Bone marrow (tissue), 2 donors: ENCODE measurements at places on chromosomes 12 and 14.
A peak's percentile ranks its signal among the peaks of the same experiment; 100 is the strongest.

DNA sequence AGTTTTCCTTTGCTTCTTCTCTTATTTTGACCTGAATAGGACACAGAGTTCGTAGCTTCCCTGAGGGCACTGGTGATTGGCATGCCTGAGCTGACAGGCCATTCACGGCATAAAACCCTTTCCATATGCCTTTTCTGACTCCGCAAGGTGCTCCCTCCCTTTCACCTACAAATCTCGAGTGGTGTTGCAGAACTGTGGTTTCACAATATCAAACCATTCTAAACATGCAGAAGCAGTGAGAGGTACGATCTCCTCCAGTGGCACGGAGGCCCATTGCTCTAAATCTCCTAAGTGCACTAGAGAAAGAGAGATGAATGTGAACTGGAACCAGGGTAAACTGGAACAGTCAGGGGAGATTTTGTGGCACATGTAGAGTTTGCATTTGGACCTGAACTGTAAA lies 23.9 kb downstream of the CLSTN3 start:
- DNase-seq, result no peak

DNA sequence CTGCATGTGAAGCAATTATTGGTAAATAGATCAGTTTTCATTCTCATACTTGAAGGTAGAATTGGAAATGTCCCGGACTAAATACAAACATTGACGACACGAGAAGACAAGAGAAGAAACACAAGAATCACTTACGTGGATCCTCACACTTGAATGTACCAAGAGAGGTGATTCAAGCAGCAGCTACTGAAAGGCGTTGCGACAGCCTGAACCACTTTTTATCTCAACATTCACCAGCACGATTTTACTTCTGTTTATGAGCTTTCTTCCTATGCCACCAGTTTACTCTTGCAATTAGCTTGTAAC lies 3.6 kb upstream of the FZD10 start:
- DNase-seq, result no peak

- no peak for DNase-seq
These were observed 2.7 kb upstream of the MYF5 start for GRCh38 chr12:80714055-80714454.

DNA sequence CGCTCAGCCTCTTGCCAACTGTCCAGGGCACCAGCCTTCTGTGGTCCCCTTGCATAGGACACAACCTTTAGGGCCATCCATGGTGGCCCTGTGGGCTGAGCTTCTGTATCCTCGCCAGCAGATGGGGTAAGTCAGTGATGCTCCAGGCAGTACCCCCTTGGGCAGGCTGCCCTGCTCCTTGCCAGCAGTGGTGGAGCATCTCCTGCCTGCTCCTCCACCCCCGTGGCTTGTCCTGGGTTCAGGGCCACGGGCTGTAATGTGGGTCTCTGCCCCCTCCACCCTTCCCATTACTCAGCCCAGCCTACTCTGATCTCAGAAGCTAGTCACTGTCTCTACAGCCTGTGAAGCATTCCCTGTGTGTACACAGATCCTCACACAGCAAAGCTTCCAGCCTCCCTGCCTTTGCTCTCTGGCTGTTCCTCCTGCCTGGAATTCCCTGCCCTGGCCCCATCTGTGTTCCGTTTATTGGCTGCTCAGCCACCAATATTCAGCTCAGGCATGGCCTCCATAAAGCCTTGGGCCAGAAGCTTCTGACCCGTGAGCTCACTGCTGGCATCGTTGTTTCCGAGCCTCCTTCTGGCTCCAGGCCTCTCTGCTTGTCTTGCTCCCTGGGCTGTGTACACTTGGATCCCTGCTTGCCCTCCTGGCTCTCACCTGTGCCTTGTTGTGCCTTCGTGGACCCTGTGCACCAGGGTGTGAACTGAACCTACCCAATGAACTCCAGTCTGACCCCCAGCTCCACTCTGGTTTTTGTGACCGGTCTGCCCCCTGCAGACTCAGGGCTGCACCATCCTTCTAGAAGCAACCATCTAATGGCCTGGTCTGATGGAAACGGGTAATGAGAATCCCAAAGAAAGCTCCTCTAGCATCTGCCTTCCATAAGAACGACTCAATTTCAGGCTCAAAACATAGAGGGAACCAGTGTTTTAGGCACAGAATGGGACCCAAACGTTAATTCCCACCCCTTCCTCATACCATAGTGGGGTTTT lies 177.0 kb upstream of the PRMT8 start:
- DNase-seq, result no peak

- no peak for DNase-seq
These were observed 249.2 kb downstream of the C12orf50 start for GRCh38 chr12:87779858-87780498.

GRCh38 chr12:68007466-68007865 lies 18.2 kb downstream of the IFNG-AS1 start:
- no peak for DNase-seq

- no peak for DNase-seq
These were observed 17.4 kb upstream of the PYGL start for GRCh38 chr14:50961605-50962221.

DNA sequence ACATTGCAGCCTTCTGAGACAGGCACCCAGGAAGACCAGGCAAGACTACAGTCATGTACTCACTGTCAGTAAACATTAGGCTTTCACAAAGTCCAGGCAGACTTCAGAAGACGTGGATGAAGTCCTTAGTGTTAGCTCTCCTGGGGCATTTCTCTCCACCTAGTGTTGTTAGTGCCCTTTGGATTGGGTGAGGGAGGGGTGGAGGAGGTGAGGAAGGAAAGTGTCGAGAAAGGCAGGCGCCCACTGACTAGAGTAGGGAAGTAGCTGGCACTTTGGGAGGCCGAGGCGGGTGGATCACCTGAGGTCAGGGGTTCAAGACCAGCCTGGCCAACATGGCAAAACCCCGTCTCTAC lies 20.2 kb downstream of the TMEM229B start:
- no peak for DNase-seq

DNA sequence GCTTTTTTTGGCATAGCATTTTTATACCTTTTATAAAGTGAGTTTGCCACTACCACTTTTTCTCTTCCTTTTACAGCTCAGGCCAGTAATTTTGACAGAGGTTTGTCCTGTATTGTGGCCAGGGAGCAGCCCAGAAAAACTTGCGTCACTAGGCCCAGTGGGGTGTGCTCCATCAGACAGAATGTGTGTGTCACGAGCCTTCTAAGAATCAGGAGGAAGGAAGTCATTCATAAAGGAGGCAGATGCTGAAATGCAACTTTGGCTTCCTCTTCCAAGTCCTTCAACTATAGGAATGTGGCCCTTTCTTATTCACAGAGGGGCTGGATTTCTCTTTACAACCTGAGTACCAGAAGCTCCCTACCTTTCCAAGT lies 10.1 kb upstream of the RAB35 start:
- peak; percentile 79 for DNase-seq

DNA sequence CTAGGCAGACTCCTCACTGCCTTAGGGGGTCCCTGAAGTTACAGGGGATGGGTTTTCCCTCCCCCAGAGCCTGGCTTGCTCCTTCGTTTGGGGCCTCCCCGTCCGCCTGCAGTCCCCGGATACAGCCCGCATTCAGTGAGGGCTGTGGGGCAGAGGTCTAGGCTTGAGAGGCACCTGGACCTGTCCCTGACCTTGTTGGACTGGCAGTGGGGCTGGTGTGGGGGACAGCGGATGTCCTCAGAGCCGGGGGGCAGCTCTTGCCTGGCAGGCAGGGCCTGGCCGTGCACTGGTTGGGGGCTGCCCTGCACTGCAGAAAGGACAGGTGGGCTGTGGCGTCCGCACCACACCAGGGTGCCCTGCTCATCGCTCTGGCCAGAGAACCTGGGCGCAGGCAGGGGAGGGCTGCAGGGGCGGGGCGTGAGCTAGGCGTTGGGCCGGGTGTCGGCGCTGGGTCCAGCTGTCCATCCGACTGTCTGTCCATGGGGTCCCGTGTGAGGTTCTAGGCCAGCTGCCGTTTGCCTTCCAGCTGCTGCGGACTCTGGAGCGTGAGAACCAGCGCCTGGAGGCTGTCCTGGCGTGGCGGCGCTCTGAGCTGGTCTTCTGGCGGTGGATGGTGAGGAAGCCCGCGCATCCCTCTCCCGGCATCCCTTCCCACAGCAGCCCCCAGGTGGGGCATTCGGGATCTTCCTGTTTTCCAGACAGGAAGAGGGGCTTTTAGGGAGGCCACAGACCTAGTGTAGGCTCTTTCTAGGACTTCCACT lies 6.0 kb downstream of the TEDC1 start:
- DNase-seq, result no peak

DNA sequence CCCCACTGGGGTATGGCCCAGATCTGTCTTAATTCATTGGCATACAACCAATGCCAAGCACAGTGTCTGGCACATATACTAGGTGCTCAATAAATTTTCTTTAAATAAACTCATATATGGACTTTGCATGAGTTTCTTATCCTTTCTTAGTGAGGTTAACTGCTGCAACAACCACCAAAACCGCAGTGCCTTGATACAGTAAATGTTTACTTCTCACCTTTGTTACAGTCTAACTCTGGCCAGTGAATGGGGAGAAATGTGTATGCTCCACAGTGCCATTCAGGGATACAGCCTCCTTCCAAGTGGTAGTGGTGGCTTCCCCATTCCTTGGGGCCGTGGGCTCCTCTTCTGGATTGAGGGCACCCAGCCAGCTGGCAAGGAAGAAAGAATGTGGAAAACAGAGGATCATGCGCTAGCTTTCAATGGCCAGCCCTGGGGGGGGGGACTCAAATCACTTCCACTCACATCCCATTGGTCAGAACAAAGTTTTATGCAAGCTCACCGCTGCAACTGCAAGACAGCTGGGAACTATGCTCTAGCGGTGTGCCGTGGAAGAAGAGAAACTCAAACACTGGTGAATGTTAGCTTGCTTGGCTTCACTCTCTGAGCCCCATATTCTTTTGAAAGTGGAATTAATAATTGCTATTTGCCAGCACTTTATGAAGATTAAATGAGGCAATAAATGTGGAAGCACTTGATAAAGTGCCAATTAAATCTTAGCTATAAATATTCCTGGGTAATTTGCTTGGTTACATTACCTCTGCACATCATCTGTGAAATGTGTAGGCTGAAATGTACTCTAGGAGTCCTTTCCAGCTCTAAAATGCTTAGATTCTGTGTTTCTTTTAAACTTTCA lies 51.0 kb upstream of the SOCS2 start:
- DNase-seq, result no peak

DNA sequence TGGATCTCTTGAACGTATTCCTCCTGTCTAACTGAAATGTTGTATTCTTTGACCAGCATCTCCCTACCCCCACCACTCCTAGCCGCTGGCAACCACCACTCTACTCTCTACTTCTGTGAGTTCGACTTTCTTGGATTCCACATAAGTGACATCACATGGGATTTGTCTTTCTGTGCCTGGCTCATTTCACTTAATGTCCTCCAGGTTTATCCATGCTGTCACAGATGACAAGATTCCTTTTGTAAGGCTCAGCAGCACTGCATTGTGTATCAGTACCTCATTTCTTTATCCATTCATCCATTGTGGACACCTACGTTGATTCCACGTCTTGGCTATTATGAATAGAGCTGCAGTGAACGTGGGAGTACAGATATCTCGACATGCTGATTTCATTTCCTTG lies 10.5 kb downstream of the PRKAB1 start:
- no peak for DNase-seq

DNA sequence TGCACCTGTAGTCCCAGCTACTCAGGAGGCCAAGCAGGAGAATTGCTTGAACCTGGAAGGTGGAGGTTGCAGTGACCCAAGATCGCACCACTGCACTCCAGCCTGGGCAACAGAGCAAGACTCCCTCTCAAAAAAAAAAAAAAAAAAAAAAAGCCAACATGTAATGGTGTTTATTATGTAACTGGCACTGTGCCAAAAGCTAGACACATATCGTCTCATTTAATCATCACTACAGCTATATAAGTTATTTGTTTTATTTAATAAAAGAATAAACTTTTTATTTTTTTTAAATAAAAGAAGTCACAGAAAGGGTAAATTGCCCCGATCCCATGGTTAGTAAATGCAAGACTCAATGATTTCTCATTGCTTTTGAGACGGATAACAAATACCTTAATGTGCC lies 76.9 kb downstream of the PTCSC3 start:
- DNase-seq, result no peak

- no peak for DNase-seq
These were observed 448 bp downstream of the TSPAN9 start for GRCh38 chr12:3077572-3078081.

GRCh38 chr14:81427348-81428058 lies 27.4 kb upstream of the STON2 start:
- no peak for DNase-seq

- DNase-seq, result no peak
These were observed 243.1 kb downstream of the BCAT1 start for GRCh38 chr12:24705741-24706358.

GRCh38 chr12:90163975-90164374 lies 455.3 kb upstream of the ATP2B1 start:
- no peak for DNase-seq

GRCh38 chr12:34394211-34395055 lies 372.1 kb downstream of the ALG10 start:
- no peak for DNase-seq

DNA sequence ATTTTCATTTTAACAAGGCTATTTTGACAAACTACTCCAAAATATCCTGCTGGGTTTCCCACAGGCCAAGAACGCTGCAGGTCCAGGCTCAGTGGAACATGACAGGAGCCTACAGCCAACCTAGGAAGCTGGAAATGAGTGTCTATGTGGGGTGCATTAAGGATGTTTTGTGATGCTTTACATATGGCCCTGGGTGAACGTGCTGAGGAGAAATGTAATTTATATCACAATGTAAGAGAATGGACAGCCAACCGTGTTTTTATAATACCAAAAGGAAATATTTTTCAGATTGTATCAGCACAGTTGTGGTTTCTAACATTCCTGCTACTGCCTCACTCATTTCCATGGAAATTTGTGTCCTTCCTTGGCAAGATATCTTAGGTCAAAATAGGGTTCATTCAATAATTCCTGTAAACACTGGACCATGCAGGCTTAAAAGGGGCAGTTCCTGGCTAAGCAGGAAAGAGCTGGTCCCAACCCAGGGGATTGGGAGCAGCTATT lies 51.5 kb downstream of the ST8SIA1 start:
- no peak for DNase-seq

DNA sequence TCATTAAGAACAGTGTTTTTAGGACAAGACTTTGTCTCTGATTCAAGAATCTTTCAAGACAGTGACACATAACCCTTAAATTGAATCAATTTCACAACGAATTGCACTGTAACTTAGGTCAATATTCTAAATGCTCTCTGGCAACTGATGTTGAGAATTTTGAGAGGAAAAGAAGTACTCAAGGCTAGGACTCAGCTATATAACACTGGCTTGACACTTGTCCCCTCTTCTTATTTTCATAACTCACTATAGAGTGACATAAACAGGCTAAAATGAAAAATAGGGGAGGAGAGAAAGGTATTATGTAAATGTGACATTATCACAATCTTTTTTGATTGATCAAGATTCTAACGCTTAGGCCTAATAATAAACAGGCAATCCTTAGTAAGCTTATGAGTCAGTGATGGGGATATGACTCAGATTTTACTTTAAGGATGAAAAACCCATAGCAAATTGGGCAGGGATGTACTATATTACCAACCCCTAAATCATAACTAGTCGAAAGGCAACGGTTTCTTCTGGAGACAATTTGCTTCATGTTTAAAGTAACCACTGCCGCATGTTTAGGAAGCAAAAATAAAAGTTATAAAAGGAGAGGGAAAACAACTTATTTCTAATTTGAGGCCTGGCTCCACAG lies 10.9 kb downstream of the BTG1 start:
- no peak for DNase-seq

GRCh38 chr12:130286041-130286440 lies 51.6 kb upstream of the PIWIL1 start:
- no peak for DNase-seq

- no peak for DNase-seq
These were observed 226.4 kb upstream of the CAND1 start for GRCh38 chr12:67042697-67043131.
